Left ventricle myocardium inferior (tissue), 1 donor: ENCODE measurements at places on chromosomes 5 and 9. TPM values are rescaled to one million over a fixed set of nuclear protein-coding genes. Genes with fewer than 3 reads are reported as not detected.

DNA sequence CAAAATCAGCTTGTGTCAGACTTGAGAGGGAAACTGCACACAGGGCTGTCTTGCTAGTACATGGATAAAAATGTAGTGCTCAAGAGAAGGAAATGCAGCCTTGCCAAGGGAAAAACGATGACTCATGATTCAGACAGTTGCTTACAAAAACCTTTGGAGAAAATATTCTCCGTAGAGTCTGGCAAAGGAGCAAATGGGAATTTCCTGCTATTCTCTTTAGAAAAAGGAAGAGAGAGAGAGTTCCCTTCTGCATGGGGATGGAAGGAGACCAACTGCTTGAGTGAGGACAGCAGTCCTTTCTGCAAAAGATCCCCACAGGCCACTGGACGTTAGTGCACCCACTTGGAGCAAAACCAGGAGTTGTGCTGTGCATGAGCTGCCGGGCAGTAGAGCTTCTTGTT is 7.6 kb downstream of the IFNB1 start:
- no peak for DNase-seq
- H3K36me3 ChIP-seq = no peaks in the 10 kb centered on the region
- peak overlapping the region; percentile 56 for H3K27ac ChIP-seq

DNA sequence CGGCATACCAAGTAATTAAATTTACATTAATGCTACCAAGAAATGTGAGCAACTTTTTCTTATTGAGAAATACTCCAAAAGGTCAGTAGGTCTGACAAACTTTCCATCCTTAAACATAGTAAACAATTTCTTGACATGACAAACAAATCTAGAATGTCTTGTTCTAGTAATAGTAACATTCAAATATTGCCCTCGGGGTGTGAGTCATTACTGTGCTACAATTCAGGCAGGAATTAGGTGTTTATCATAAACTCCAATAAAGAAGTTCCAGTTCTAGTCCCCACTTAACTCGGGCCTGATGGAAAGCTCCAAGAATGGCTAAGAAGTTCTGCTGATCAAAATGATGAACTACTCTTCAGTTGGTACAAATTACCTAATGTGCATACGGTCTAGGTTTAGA is 235.6 kb upstream of the TUSC1 start:
- no peaks in the 10 kb centered on the region for H3K27me3 ChIP-seq
- no peaks in the 10 kb centered on the region for H3K36me3 ChIP-seq
- no peaks in the 10 kb centered on the region for H3K4me1 ChIP-seq
- no peak overlapping the region for H3K4me3 ChIP-seq
- no peak for DNase-seq

- no peaks in the 10 kb centered on the region for H3K36me3 ChIP-seq
- DNase-seq = no peak
- no peak overlapping the region for H3K27ac ChIP-seq
- H3K27me3 ChIP-seq = no peaks in the 10 kb centered on the region
- H3K4me1 ChIP-seq = no peaks in the 10 kb centered on the region
Measured at GRCh38 chr5:167587772-167588437, 703.5 kb upstream of the WWC1 start.

- no peak overlapping the region for H3K4me3 ChIP-seq
- no peak for DNase-seq
- H3K36me3 ChIP-seq = peaks cover 37% of the 10 kb centered on the region
- H3K4me1 ChIP-seq = peaks cover 13% of the 10 kb centered on the region
- no peaks in the 10 kb centered on the region for H3K27me3 ChIP-seq
- H3K27ac ChIP-seq = peak overlapping the region; percentile 44
Measured at GRCh38 chr9:19441730-19442129, 32.9 kb downstream of the ACER2 start.

- peaks cover 5% of the 10 kb centered on the region for H3K27me3 ChIP-seq
- DNase-seq = peak; percentile 94
- peak overlapping the region; percentile 77 for H3K27ac ChIP-seq
- peak overlapping the region; percentile 28 for H3K4me3 ChIP-seq
Measured at GRCh38 chr9:129776938-129777768, 24.3 kb upstream of the PTGES start.

DNA sequence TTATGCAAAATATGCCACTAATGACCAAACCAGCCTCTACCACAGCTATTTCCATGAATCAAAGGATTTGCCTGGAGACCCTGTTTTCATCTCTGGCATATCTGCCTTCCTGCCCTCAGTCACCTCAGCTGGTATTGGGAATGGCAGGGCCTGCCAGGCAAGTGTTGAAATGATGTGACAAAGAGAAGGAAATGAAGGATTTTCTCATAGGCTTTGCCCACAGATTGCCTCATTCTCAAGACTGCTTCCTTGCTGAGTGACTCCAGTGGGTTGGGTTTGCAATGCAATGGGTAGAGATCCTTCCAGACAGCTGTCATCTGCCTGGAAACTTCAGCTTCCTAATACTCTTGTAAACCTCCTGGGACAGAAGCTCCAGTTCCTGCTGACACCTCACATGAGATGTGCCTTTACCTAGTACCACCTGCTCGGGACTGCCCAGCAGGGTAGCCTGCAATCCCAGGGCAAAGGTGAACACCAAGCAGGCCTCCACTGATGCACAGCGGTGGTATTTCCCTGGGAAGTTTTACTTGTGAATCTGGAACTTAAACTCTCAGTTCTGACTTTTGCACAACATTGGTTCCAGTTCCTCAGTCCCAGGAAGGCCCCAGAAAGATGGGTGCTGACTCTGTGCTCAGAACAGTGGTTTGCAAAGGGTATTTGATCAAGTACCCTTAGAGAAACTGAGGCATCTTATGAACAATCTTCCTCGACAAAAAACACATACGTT is 64.8 kb upstream of the SLC1A1 start:
- no peak overlapping the region for H3K27ac ChIP-seq
- H3K4me1 ChIP-seq = peaks cover 5% of the 10 kb centered on the region
- H3K27me3 ChIP-seq = no peaks in the 10 kb centered on the region
- no peak overlapping the region for H3K4me3 ChIP-seq
- no peaks in the 10 kb centered on the region for H3K36me3 ChIP-seq

- H3K27ac ChIP-seq = peak overlapping the region; percentile 78
- H3K4me1 ChIP-seq = peaks cover 39% of the 10 kb centered on the region
- H3K27me3 ChIP-seq = no peaks in the 10 kb centered on the region
- DNase-seq = peak; percentile 35
- H3K36me3 ChIP-seq = no peaks in the 10 kb centered on the region
Measured at GRCh38 chr9:129401623-129402370, 219.1 kb downstream of the C9orf50 start.

- H3K4me3 ChIP-seq = no peak overlapping the region
- H3K27ac ChIP-seq = no peak overlapping the region
- no peaks in the 10 kb centered on the region for H3K4me1 ChIP-seq
- no peaks in the 10 kb centered on the region for H3K36me3 ChIP-seq
Measured at GRCh38 chr5:56367748-56368147, 134.6 kb upstream of the ANKRD55 start.

DNA sequence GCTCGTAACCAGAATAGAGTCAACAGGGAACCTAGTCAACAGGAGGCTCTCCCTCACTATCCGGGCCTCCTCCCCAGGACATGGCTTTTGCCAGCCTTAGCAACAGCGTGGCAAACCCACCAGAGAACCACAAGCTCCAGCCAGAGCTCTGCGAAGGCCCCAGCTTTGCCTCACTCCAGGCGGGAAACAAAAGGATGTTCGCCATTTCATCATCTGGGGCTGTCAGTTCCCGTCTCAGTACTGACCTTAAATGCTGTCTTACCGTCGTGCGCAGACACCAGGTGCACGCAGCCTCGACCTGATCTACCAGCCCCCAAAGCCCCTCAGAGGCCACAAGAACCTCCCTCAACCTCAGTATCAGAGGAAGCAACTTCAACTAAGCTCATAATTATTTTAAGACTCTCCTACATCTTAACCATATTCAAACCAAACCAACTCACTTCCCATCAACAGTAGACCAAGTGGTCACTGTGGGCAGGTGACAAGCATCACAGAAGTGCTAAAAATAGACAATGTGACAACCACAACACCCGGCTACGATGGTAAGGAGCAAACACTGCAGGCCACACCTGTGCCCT is 71.4 kb downstream of the SEMA4D start:
- H3K4me3 ChIP-seq = no peak overlapping the region
- H3K27ac ChIP-seq = no peak overlapping the region
- H3K36me3 ChIP-seq = no peaks in the 10 kb centered on the region
- H3K4me1 ChIP-seq = peaks cover 6% of the 10 kb centered on the region
- no peak for DNase-seq
- H3K27me3 ChIP-seq = no peaks in the 10 kb centered on the region

DNA sequence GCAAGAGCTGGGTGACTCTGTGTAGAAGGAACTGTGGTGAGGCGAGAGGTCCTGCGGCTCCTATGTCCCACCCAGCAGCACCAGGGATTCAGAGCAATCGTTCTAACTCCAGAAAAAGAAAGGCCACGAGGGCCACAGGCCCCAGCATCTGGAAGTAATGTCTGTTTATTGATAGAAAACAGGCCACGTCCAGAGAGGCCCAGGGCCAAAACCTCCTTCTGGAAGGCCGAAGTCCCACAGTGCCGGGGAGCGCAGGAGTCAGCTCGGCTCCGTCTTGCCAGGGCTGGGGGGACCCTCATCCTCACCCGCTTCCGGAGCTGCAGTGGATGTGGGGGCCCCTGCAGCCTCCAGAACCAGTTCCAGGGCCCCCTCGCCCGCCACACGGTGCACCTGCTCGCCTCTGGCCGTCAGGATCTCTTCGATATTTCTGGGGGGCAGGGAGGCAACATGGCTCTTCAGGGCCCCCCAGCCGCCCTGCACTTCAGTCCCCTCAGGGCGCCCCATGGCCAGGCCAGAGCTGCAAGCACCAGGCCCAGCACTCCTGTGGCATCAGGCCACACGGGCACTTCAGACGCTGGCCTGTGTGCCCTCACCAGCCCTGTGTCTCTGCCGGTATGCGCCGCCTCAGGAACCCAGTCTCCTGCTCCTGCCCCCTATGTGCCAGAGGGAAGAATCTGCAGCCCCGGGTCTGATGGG is 1.6 kb downstream of the DNLZ start:
- no peaks in the 10 kb centered on the region for H3K27me3 ChIP-seq
- H3K27ac ChIP-seq = peak overlapping the region; percentile 99
- peaks cover 43% of the 10 kb centered on the region for H3K4me1 ChIP-seq

DNA sequence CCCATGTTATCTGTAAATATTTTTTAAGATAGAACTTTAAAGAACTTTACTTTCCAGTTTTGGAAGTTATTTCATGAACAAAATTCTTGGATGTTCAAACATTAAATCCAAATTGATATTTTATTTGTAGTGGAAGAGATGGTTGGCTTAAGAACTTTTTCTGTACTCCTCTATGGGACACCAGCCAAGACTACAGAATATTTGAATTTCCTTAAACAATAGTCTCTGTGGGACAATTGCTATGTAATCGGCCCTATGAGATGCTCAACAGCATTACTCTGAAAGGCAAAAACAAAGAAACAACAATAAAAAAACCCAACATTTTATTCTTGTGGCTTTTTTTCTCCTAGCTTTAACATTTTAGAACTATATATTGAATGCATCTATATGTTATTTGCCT is 289.3 kb downstream of the ARHGEF28 start:
- H3K27me3 ChIP-seq = no peaks in the 10 kb centered on the region
- no peak for DNase-seq
- no peak overlapping the region for H3K27ac ChIP-seq
- H3K4me1 ChIP-seq = peaks cover 21% of the 10 kb centered on the region

GRCh38 chr5:135289651-135290050 is 109.4 kb downstream of the MACROH2A1 start:
- peaks cover 5% of the 10 kb centered on the region for H3K27me3 ChIP-seq
- no peaks in the 10 kb centered on the region for H3K4me1 ChIP-seq
- no peaks in the 10 kb centered on the region for H3K36me3 ChIP-seq
- no peak overlapping the region for H3K27ac ChIP-seq
- H3K4me3 ChIP-seq = no peak overlapping the region

DNA sequence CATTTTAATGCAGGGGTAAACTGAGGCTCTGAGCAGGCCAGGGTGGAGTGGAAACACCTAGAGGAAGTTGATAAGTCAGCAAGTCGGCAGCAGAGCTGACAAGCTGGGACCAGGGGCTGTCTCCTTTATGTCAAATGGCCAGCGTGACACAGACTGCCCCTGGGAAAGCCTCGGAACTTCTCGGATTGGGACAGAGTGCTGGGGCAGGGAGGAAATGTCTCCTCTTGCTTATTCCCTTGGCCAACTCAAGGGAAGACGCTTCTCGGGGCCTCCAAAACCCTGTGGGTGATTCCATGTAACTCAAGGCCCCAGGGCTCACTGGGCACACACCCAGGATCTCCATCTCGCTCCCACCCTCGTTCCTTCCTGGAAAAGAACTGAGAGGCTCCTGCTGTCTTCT is 25.4 kb upstream of the ANXA6 start:
- no peak overlapping the region for H3K27ac ChIP-seq
- H3K27me3 ChIP-seq = no peaks in the 10 kb centered on the region
- peaks cover 15% of the 10 kb centered on the region for H3K4me1 ChIP-seq

GRCh38 chr9:6905850-6906375 is 148.1 kb downstream of the KDM4C start:
- H3K36me3 ChIP-seq = no peaks in the 10 kb centered on the region
- H3K27ac ChIP-seq = no peak overlapping the region
- H3K4me3 ChIP-seq = no peak overlapping the region
- peaks cover 4% of the 10 kb centered on the region for H3K4me1 ChIP-seq
- no peak for DNase-seq
- no peaks in the 10 kb centered on the region for H3K27me3 ChIP-seq

- peaks cover 30% of the 10 kb centered on the region for H3K4me1 ChIP-seq
- no peaks in the 10 kb centered on the region for H3K36me3 ChIP-seq
- H3K27ac ChIP-seq = peak overlapping the region; percentile 77
- no peaks in the 10 kb centered on the region for H3K27me3 ChIP-seq
Measured at GRCh38 chr5:136984772-136985446, 514.2 kb downstream of the SPOCK1 start.

DNA sequence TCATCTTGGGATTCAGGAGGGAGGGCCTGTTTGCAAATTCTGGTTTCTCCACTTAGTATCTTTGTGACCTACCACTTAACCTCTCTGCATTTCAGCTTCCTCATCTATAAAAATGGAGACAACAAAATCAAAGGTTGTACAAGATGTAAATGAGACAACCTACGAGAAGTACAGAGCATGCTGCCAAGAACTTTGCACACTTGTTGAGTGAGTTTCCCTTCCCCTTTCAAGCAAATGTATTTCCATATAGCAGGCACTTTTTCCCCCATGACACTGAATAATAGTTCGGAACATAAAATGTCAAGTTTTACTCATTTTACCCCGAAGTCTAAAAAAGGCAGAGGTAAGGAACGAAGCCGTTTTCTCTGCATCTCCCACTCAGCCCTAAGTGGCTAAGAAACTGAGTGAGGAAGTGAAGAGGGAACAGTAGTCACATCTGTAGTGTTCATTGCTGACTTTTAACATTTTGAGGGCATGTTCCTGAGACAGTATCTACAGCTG is 159.0 kb downstream of the TLE1 start:
- no peaks in the 10 kb centered on the region for H3K36me3 ChIP-seq
- no peak for DNase-seq
- H3K4me3 ChIP-seq = no peak overlapping the region
- no peak overlapping the region for H3K27ac ChIP-seq
- peaks cover 10% of the 10 kb centered on the region for H3K4me1 ChIP-seq

The DDX4 gene
- total RNA-seq = not detected

The C1QTNF2 gene
- total RNA-seq = 1.4 TPM

The PCDHGC5 gene
- total RNA-seq = 2.9 TPM

The RLN1 gene
- not detected for total RNA-seq

The HAPLN1 gene
- 2.1 TPM for total RNA-seq

The PLAC8L1 gene
- total RNA-seq = 0.49 TPM

The INSL4 gene
- total RNA-seq = not detected

The AGXT2 gene
- not detected for total RNA-seq

The ADAMTSL1 gene
- total RNA-seq = 1.7 TPM
